ENCODE measurements at places on chromosomes 5 and 9.
A peak's percentile ranks its signal among the peaks of the same experiment; 100 is the strongest.

DNA sequence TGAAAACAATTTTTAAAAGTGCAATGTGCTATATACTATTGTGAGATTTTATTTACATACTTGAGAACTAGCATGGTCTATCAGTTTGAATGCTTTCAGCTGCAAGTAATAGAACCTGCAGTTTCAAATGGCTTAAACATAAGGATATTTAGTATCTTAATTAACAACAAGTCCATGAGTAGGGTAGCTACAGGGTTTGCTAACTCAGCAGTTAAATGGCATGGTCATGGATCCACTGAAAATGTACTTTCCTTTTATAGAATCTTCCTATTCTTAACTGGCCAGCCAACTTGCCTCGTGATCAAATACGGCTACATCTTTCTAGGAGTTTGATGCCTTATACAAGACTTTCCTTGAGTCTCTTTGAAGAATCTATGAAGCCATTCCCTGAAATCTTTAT lies 452.8 kb upstream of the SEMA6A start:
- H3K4me3 ChIP-seq: no peak overlapping the region
- H3K4me1 ChIP-seq: peaks cover 7% of the 10 kb centered on the region
- peaks cover 8% of the 10 kb centered on the region for H3K36me3 ChIP-seq
- no peak for DNase-seq
- H3K27me3 ChIP-seq: no peaks in the 10 kb centered on the region

DNA sequence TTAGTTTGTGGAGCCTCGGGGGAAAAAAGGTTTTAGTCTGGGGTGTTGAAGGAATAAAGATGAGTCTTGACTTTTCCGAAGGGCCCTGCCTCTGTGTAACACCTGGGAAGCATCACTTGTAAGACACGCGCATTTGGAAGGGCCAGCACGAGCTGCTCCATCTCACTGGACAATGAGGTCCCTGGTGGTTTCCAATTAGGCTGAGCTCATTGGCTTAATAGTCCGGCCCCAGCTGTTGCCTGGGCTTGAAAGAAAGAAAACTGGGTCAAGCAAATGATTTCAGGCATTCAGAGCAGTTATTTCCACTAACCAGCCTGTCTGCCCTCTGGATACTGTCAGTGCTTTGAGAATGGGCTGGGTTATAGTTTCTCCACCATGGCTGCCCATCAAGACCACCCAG lies 64.5 kb downstream of the NSUN2 start:
- peaks cover under 1% of the 10 kb centered on the region for H3K27me3 ChIP-seq
- H3K4me1 ChIP-seq: peaks cover 9% of the 10 kb centered on the region
- H3K36me3 ChIP-seq: no peaks in the 10 kb centered on the region
- H3K27ac ChIP-seq: no peak overlapping the region
- no peak for DNase-seq
- H3K4me3 ChIP-seq: no peak overlapping the region

- no peaks in the 10 kb centered on the region for H3K36me3 ChIP-seq
- peak overlapping the region; percentile 84 for H3K27ac ChIP-seq
- DNase-seq: no peak
- no peak overlapping the region for H3K4me3 ChIP-seq
Observed at GRCh38 chr5:96146675-96147074, 185.0 kb upstream of the ELL2 start.

DNA sequence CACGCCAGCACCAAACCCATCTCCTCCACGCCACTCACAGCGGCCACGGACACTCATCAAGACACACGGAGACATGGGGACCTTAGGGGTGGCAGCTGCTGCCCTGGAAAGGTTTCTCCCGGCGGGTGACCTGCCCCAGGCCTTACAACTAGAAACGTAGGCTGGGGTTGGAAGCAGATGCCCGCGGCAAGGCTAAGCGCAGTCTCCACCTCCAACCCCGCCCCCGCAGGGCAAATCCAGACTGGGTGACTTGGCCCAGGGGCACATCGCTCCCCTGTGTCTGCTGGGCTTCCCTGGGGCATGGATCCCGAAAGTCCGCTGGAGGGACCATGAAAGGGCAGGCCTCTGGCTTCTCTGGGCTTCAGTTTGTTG lies 12.0 kb upstream of the ASS1 start:
- H3K4me1 ChIP-seq: peaks cover 12% of the 10 kb centered on the region
- DNase-seq: no peak
- H3K4me3 ChIP-seq: peak overlapping the region; percentile 65
- H3K27ac ChIP-seq: no peak overlapping the region
- peaks cover 35% of the 10 kb centered on the region for H3K27me3 ChIP-seq

DNA sequence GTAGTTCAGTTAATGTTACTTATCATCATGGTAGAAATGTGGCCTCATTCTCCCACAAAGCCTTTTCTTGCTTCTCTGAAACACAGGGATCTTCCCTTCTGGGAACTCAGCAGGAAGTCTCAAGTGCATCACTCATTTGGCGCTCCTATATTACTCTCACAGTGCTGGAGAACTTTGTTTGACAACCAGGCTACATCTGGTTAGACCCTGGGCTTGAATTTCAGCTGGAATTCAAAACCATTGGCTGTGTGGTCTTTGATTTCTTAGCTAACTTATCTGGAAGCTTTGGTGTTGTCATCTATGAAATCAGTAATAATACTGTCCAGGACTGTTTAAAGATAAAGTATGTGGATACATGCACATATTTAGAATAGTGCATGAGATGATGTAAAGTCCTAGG lies 1777.1 kb downstream of the MAT2B start:
- H3K4me1 ChIP-seq: peaks cover 5% of the 10 kb centered on the region
- no peak for DNase-seq
- H3K36me3 ChIP-seq: no peaks in the 10 kb centered on the region
- H3K4me3 ChIP-seq: no peak overlapping the region

- H3K27me3 ChIP-seq: no peaks in the 10 kb centered on the region
- H3K27ac ChIP-seq: no peak overlapping the region
- H3K36me3 ChIP-seq: peaks cover 25% of the 10 kb centered on the region
- no peak for DNase-seq
- no peaks in the 10 kb centered on the region for H3K4me1 ChIP-seq
- no peak overlapping the region for H3K4me3 ChIP-seq
Observed at GRCh38 chr5:42767491-42768105, 11.0 kb downstream of the CCDC152 start.
